HEK293T (cell line): ENCODE measurements at places on chromosomes 13 and 19.

GRCh38 chr13:110957181-110957884 is 42.5 kb upstream of the ANKRD10 start:
- DNase-seq = no peak

- DNase-seq = no peak
Measured at GRCh38 chr13:94122300-94122915, 357.1 kb downstream of the DCT start.

DNA sequence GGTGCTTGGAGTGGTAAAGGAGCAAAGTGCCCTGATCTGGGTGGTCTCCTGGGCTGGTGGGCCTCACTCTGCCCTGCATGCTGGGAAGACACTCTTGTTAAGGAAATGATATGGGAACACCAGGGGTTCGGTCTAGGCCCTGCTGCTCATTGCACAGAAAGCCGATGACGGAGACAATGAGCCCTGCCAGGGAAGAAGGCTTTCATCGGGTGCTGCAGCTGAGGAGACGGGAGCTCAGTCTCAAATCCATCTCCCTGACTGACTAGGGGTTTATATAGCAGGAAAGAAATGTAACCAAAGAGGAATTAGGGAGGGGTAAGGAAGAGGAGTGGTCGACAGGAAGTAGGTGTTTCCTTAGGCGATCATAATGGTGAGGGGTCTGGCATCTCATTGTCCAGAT is 253.4 kb downstream of the TEX29 start:
- no peak for DNase-seq

GRCh38 chr19:15448778-15449619 is 757 bp downstream of the WIZ start:
- DNase-seq = no peak

- peak; percentile 84 for DNase-seq
Measured at GRCh38 chr19:40523322-40524047, 53.2 kb upstream of the SHKBP1 start.
